BJ (cell line): ENCODE measurements at places on chromosomes 3 and 15. TPM values are rescaled to one million over a fixed set of nuclear protein-coding genes. Genes with fewer than 3 reads are reported as not detected.

FMN1 gene
- polyA plus RNA-seq, result 2.6 and 3.5 TPM in 2 replicates

GOLGA8G gene
- polyA plus RNA-seq, result not detected in 2 replicates

CFAP100 gene
- polyA plus RNA-seq, result not detected in 2 replicates

STXBP5L gene
- not detected in 2 replicates for polyA plus RNA-seq

CPOX gene
- 11.1 and 13.8 TPM in 2 replicates for polyA plus RNA-seq

SIDT1 gene
- polyA plus RNA-seq, result not detected in 2 replicates

PLOD2 gene
- 33.2 and 85.8 TPM in 2 replicates for polyA plus RNA-seq

DNA sequence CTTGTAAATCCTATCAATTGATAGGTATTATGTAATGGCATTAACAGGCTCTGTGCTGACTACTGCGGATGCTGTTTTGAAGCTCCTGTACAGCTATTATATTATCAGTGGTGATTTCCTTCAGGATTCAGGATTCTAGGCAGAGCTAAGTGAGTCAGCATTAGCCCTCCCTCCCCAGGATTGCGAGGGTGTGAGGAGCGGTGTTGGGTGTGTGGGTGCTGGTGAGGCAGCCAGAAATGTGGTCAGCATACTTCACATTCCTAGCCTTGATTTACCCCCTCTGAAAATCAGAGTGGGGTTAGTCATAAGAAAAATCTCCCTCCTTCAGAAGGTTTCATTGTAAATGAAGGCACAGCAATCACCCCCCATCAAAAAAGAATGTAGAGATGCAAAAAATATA lies 72.5 kb downstream of the SNTN start:
- DNase-seq, result peak; percentile 73

- DNase-seq, result no peak
Measured at GRCh38 chr3:102511639-102512038, 76.8 kb downstream of the ZPLD1 start.

DNA sequence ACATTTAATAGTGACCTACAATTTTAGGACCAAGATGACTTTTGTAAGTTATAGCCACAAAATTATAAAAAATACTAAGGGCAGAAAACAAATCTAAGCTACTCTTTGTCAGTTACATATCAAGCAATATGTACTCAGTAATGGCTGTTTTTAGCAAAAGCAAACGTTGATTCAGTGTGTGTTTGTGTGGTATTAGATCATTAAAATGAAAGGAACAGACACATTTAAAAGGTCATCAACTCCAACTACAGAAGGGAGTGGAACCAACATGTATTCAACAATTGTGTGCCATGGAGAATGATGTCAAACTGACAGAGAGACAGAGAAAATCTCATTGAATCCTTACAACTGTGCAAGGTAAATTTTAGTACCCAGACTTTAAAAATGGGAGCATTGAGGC lies 268.8 kb upstream of the STT3B start:
- no peak for DNase-seq

- DNase-seq, result no peak
Measured at GRCh38 chr15:90039996-90040395, 38.9 kb downstream of the ZNF710 start.

DNA sequence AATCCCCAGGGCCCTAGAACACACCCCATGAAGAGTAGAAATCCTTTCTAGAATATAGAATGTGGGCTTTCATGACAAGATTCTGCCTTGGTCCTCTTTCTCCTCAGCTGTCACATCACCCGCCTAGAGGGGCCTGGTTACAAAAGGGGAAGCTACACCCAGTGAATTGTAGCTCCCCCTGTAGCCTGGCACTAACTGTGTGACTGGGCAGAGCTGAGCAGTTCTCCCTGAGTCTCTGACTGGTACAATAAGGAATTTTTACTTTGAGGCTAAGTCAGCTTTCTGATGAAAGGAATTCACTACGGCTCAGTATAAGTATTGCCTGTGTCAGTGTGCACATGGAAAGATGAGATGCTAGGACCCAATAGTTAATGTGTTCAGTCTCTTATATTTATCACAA lies 28.7 kb upstream of the ZNF148 start:
- no peak for DNase-seq

DNA sequence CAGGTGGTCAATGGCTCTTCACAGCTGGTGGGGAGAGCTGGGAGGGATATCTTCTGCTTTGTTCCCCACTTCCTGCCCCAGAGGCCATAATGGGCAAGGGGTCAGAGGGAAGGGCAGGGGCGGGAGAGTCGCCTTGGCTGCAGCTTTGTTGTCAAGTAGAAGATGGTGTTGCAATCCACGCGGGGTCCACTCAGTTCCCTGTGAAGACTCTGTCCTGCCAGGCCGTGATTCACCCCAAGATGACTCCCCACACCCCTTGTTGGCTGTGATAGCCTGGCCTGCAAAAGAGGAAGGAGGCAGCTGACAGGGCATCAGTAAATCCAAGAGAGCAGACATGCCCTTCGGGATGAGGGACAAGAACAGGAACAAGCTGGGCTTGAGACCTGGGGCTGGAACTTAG lies 6.9 kb downstream of the GALNT15 start:
- no peak for DNase-seq

- DNase-seq, result no peak
Measured at GRCh38 chr3:126947429-126947828, 35.5 kb upstream of the PLXNA1 start.

DNA sequence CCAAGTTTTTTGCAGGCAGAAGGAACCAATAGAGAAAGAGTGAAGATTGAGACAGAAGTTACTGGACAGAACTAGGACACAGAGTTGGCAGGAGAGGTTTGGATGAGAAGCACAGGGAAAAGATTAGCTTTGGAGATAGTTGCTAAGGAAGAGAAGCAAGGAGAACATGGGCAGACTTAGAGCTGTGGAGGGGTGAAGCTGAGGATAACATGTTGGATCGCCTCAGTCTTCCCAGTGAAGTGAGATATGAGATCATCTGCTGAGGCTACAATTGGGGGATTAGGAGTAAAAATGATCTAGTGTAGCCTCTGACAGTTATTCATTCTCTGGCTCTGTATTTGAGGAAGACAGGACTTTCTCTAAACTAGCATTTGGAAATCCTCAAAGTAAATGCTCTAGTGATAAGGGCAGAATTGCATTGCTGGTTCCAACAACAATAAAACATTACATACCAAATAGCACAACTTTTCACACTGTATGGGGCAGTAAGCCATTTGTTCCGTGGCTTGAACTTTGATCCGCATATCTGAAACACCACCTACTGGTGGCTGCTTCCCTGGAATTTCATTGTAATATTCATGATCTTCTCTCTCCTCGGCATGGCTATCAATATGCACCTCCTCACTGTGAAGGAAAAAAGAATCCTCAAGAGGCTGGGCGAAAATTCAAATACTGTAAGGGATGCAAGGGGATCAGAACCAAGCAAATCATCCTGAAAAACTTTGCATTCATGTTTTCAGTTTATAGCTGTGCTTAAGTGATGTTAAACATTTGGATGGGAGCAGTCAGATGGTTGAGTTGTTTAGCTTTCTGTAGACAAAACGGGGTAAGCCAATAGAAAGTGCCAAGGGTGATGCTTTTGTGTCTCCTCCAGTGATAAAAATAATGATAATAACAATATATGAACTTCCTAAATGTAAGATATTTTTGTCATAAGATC lies 22.2 kb upstream of the EID1 start:
- no peak for DNase-seq
